Colonic mucosa (tissue), 4 donors: ENCODE measurements at places on chromosomes 1 and 21.
A peak's percentile ranks its signal among the peaks of the same experiment; 100 is the strongest.

- no peak for DNase-seq
These were observed 67.5 kb upstream of the RNPC3 start for GRCh38 chr1:103457886-103458455.

- DNase-seq = peak; percentile 98
These were observed at the start of the genes CYB5RL and MRPL37 for GRCh38 chr1:54199765-54200518. TSS of gene CYB5RL (minus strand) at chr1:54200030. CDS start at chr1:54195616, 4,414 bp downstream. TSS of gene MRPL37 (plus strand) at chr1:54200167. CDS start at chr1:54200244, 77 bp downstream.

DNA sequence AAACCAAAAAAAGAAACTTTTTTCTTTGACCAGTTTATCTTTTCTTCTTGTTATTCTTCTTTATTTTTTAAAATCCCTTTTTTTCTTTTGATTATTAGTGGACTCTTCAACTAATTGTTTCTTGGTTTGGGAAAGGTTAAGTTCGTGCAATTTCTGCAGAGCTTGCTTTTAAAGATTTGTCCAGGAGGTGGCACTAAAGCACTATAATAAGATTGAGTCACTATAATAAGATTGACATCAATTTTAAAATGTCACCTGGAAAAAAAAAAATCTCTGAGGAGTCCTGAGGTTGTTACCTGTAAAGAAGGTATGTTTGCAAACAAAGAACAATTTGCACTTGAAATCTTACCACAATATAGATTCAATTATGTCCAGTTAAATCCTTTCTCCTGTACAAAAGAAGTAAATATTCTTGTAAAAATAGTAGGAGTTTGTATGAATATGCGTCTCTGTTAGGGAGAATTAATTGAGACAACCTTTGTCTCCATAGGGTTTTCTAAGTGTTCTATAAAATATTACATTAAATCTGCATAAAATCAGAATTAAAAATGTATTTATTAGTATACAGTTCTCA, 166.7 kb downstream of the ADGRL4 start:
- peak; percentile 25 for DNase-seq

GRCh38 chr1:30691480-30691879, 31.9 kb downstream of the MATN1 start:
- no peak for DNase-seq

DNA sequence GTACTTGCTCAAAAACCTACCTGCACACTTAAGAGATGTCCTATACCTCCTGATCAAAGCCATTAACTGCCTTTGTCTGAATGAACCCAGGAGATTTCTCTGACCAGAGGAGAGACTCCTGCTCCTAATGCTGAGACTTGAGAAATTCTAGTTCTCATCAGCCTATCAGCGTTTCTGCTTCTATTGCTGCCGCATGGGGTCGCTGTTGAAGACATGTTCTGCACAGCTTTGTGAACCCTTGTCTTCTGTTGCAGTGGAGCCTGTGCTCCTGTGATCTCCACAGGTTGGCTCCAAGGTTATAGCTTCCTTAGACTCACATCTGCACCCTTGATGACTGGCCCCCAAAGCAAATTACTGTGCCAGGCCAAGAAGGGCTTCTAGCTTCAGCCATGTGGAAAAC, 40.2 kb downstream of the EDN2 start:
- DNase-seq = no peak

DNA sequence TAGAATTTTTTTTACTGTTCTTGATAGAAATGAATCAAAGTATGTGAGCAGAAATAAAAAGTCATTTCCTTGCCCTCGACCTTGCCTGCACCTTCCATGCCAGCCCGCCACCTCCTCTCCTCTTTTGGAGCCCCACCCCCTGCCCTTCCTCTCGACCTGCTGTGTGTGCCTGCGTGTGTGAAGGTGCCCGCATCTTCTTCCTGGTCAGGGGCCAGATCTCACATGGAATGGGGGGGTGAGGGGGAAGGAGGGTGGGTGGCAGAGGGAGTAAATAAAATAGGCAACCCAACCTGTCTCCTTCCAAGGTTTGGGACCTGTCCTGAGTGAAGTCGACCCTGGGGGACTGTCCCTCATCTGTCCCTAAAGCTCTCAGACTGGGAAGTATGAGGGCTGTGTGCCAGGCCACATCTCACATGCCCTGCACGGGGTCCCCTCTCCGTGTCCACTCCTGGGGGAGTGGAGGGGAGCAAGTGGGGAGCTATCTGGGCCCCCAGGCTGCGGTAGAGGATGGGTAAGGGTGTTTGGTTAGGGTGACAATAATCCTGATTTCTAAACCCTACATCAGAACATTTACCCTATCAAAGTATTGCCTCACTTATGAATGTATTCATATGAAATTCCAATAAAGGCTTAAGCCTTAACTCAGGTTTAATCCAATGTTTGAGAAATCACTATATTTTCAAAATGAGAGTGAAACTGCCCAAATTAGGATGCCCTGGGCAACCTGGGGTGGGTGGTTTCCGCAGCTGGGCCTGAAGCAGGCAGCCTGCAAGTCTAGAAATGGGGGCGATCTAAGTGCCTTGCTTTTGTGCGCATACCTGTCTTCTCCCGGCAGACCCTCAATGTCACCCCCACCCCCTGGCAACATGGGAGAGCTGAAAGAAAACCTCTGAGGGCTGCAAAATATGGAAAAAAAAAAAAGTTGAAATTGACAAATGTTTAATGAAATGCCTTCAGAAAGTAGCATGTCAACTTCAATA, 15.4 kb downstream of the AMPD2 start:
- no peak for DNase-seq

- no peak for DNase-seq
These were observed 26.7 kb upstream of the SLAMF9 start for GRCh38 chr1:159980786-159981185.

- peak; percentile 84 for DNase-seq
These were observed 32.2 kb downstream of the HSPG2 start for GRCh38 chr1:21904704-21905520.

- DNase-seq = no peak
These were observed 349.7 kb upstream of the ESRRG start for GRCh38 chr1:217072926-217073325.

GRCh38 chr1:201206176-201206575, 15.6 kb downstream of the IGFN1 start:
- DNase-seq = no peak

- DNase-seq = no peak
These were observed 81.8 kb downstream of the LAMC2 start for GRCh38 chr1:183267646-183268431.

DNA sequence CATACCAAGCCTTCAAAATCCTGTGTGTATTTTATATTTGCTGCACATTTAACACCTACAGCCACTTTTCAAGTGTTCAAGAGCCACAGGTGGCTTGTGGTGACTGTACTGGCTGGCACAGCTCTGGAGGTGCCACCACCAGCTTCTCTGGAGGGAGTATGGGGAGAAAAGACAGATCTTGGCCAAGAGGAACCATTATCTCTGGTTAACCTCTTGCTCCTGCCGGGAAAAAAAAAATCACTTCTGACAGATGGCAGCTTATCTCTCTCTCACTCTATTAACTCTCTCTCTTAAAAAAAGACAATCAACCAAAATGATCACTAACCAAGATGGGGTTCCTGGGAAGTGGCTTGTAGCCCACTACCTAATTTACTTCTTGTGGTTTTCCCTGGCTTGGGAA, 1.2 kb upstream of the RIIAD1 start:
- DNase-seq = no peak

GRCh38 chr1:198253668-198254067, 96.9 kb downstream of the NEK7 start:
- DNase-seq = no peak

GRCh38 chr1:22680726-22681125, 27.7 kb downstream of the C1QB start:
- peak; percentile 80 for DNase-seq

- peak; percentile 72 for DNase-seq
These were observed 229.6 kb upstream of the JUN start for GRCh38 chr1:59013276-59013927.

DNA sequence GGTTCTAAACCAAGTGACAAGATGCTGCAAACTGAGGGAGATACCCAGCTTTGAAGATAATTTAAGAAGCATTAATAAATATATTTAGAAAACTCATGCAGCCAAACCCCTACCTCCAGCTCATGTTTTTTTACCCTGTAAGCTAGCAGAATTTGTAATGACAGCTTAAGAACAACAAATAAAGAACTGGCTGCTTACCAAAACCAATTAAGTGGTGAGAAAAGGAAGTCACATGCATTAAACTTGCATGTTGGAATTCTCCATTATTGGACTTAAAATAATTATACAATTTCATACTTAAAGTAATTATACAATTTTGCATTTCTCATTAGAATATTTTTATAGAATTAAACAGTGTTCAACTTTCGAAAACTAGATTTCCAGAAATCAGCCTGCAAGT, 75.6 kb upstream of the CNIH3 start:
- DNase-seq = no peak

- DNase-seq = no peak
These were observed 21.6 kb upstream of the GPR137B start for GRCh38 chr1:236120721-236121153.

DNA sequence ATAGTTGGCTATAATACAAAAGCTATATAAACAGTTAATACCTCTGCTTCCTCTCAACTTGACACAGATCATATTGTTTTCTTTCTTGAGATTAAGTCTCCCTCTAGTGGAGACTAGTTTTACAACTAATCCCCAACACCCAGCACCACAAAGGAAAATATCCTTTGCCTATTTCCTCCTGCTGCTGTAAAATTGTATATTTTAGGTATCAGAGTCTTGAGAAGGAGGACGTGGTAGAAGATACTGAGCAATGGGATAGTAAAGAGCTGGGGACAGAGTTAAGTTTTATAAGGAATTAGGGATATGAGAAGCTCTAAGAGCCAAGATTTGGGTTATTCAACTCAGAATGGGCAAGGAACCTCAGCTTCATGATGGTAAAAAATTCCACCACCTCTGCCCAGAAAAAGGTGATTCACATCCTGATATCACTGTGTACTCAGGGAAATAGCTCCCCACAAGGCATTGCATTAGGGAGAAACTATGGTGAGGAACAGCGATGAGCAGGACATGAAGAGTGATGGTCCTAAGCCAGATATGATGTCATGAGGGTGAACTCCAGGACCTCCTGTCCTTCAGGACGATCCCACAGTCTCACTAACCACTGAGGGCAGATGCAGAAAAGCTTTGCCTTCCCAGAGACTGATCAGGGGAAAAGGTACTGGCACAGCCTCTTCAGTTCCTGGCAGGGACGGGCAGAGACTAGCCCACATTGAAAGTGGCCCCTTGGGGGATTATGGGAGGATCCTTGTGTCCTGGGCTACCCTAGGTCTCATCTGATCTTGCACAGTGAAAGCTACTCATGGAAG, 14.7 kb upstream of the CFAP126 start:
- no peak for DNase-seq

- no peak for DNase-seq
These were observed 111.1 kb upstream of the COL6A1 start for GRCh38 chr21:45870421-45870820.

DNA sequence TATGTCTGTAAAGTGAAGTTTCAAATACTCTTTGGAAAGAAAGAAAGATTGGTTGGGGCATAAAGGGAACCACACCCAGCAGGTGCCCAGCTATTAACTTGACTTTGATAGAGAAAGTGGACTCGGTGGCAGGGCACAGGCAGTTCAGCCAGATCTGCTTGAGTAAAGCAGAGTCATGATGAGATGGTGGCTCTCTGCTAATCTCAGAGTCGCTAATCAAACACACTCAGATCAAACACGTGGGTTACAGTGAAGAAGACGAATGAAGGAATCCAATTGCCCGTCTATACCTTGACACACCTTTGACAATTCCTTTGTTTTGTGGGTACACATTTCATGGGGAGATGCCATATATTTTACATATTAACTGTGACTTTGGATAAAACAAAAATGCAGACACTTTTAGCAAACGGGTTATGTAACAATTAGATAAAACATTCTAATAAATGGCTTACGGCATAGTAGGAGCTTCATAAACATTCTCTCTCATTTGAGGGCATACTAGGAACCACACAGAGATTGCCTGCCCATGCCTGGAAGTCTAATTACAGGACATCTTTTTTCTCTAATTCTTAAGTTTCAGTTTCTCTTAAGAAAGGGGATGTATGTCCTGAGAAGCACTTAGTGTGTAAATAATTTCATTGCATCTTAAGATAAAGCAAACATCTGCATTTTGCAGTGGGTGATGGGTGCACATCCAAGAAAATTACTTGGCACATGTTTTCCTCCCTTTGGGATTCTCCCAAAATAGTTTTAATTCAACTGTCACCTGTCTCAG, 7.2 kb downstream of the CBR1 start:
- DNase-seq = no peak

DNA sequence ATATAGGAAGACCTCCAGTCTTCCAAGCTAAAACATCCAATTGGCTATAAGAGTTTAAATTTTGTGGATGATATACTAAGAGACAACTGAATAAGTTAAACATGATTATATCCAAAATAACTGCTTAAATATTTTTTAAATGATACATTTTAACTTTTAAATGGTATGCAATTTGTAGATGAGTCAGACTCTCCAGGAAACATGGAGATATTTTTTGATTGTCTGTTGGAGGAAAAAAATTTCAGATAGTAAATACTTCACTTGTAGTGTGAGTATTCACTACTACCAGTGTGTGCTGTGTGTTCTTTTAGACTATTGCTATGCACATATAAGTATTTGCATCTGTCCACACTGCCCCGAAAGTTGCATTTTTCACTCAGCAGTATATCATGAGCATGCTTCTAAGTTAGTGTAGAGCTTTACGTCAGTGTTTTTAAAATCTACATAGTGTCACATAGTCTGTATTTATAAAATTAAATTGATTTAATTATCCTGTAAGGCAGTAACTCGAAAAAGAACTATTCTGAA, 91.1 kb downstream of the USP25 start:
- no peak for DNase-seq

- DNase-seq = no peak
These were observed 67.2 kb downstream of the UBIAD1 start for GRCh38 chr1:11340233-11340632.

DNA sequence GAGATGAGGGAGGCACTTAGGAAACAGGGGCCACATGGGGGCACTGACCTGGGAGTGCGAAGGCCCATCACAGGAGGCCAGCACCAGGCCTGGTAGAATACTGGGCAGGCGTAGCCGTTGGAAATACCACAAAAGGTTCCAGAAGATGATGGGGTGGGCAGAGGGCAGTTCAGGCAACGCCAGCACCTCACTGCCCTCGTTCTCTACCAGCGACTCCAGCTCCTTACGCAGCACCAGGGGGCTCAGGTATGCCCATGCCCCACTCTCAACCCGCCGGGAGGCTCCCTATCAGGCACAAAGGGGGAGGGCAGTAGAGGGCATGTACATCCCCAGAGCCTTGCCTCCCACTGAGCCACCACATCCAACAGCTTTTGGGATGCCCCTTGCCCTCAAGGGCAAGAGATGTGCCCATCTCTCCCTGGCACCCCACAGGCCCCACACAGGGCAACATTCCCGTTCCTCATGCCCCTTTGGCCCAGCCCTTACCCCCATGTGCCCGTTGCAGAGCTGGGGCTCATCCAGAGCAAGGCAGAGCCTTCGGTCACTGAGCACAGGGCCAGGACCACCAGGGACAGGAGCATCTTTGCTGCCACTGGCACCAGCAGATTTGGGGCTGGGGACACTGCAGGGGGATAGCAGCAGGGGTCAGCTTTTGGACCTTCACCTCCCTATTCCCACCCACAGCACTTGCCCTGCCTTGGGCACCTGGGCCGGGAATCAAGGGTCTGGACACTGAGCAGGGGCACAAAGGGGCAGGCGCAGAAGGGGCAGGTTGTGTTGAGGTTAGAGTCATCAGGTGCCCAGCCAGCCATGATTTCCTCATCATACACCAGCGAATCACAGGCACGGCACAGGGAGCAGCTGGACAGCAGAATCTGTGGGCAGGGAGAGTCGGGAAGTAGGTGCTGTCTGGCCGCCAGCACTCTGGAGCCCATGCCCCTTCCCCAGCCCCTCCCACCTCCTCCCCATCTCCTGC, 9.7 kb upstream of the GATAD2B start:
- DNase-seq = no peak
